Activated CD4-positive, CD25-positive, alpha-beta regulatory T cell treated with anti-CD3 and anti-CD28 coated beads, Interleukin-2, amount 50 U/mL, for 16 hours (primary cell): ENCODE measurements at places on chromosomes 12 and 14.

GRCh38 chr14:49926803-49927202, 33.9 kb downstream of the ARF6 start:
- no peak for DNase-seq

DNA sequence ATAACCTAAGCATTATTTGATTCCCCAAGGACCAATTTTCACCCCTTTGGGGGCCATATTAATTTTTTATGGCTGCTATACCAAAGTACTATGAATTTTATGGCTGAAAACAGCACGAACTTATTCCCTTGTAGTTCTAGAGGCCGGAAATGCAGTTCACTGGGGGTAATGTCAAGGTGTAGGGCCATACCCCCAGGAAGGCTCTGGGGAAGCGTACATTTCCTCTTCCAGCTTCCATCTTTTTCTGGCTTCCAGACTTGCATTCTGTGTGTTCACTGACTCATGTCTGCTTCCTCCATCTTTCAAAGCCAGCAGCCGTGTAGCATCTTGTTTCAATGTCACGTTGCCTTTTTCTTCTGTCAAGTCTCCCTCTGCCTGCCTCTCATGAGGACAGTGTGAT, 133.5 kb downstream of the BICD1 start:
- no peak for DNase-seq

- DNase-seq = no peak
Observed at GRCh38 chr12:1350934-1351240, 243.5 kb downstream of the FBXL14 start.

GRCh38 chr14:32841698-32842097, 97.0 kb upstream of the NPAS3 start:
- no peak for DNase-seq

DNA sequence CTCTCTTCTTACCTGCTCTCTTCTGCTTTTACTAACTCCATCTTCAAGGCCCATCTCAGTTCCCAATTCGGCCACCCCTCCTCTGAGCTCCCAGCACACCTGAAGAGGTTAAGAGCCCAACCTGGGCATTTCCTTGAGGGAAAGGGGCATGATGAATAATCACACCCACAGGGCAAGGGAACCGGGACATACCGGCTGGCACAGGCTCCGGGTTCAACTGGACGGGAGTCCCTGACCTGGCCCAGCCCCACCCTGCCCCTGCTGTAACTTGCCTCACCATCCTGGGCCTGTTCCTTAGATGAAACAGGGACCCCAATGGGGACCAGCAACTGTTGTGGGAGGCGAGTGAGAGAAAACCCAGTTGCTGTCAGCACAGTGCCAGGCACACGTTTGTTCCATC, 8.5 kb downstream of the CCDC85C start:
- DNase-seq = no peak

- no peak for DNase-seq
Observed at GRCh38 chr12:31687101-31687527, 27.6 kb downstream of the ETFBKMT start.

GRCh38 chr12:51083126-51083833, at the start of gene CSRNP2:
Gene CSRNP2, minus strand, starts transcription at chr12:51083596. Its CDS starts 7,035 bp downstream, at chr12:51076561.
- DNase-seq = peak; percentile 90

DNA sequence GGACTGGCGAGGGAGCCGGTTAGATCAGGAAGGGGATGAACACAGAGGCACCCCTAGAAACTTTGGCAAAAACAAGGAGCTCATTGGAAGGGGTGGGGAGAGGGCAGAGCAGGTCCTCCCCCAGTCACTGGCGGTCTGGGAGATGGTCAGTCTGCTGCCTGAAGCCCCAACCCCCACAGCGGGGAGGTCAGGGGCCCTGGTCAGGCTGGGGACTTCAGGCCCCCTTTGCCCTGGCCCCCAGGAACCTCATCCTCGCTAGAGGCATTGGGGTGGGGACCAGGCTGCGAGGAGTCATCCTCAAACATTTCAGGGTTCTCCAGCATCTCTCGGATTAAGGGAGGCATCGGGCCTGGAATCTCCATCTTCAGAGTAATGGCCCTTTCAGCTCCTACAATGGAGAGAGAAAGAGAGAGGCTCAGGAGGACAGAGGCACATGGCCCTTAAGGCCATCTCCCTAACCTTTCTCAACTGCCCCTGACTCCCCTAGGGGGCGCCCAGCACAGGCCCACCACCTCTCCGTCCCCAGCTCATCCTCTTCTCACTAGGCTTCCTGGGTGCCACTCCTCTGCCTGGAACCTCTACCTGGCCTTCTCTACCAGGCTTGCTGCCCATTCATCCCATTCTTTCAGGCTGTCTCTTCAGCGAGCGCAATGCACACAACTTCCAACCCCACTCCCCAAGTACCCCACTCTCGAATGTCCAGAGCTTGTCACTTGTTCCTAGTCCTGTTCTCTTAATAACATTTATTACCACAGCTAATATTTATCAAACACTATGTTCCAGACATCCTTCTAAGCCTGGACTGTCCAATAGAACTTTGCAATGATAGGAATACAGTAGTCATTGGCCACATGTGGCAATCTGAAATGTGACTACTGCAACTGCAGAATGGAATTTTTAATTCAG, 4.7 kb upstream of the ITGB7 start:
- no peak for DNase-seq

- no peak for DNase-seq
Observed at GRCh38 chr12:49980501-49981349, 8.0 kb downstream of the AQP6 start.

- DNase-seq = no peak
Observed at GRCh38 chr14:78358591-78358990, 188.4 kb downstream of the NRXN3 start.

- no peak for DNase-seq
Observed at GRCh38 chr14:74888164-74889158, 6.7 kb downstream of the DLST start.

- DNase-seq = no peak
Observed at GRCh38 chr12:132061641-132062430, 82.3 kb downstream of the DDX51 start.

- no peak for DNase-seq
Observed at GRCh38 chr14:50821510-50822464, 9.2 kb downstream of the NIN start.

DNA sequence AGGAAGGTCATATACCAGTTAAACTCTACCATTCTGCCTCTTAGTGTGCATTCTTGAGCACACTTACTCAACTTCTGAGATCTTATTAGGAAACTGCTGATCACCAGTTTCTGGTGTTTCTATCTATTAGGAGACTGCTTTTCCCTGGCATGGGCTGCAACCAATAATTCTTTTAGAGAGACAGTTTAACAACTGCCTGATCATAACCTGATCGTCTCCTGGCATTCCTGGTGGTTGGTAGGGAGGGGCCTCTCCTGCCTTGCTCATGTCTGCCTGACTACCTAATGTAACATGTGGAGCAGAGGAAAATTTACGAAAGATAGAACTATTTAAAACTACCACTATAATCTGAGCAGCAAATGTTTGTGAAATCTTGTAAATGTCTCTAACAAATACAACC, 75.3 kb upstream of the MGAT4C start:
- DNase-seq = no peak

- DNase-seq = no peak
Observed at GRCh38 chr14:47278233-47278842, 397.1 kb downstream of the MDGA2 start.

DNA sequence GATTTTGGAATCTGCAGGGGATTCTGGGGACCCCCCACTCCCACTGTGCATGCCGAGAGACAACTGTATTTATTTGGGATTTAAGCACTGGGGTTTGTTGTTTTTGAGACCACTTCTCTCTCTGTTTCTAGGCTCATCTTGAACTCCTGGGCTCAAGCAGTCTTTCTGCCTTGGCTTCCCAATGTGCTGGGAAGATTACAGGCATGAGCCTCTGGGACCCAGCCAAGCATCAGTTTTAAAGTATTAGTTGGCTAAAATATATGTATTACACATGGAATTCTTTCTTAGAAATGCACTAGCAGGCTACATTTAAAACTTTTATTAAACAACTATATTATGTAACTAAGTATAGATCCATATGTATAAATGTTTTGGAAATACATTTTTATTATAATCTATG, 78.3 kb downstream of the AEBP2 start:
- DNase-seq = no peak

- no peak for DNase-seq
Observed at GRCh38 chr12:2187195-2187945, 134.6 kb downstream of the CACNA1C start.

- DNase-seq = no peak
Observed at GRCh38 chr14:62451221-62451620, 594.0 kb downstream of the KCNH5 start.

GRCh38 chr12:52244615-52244994, 11.6 kb downstream of the KRT7 start:
- no peak for DNase-seq

DNA sequence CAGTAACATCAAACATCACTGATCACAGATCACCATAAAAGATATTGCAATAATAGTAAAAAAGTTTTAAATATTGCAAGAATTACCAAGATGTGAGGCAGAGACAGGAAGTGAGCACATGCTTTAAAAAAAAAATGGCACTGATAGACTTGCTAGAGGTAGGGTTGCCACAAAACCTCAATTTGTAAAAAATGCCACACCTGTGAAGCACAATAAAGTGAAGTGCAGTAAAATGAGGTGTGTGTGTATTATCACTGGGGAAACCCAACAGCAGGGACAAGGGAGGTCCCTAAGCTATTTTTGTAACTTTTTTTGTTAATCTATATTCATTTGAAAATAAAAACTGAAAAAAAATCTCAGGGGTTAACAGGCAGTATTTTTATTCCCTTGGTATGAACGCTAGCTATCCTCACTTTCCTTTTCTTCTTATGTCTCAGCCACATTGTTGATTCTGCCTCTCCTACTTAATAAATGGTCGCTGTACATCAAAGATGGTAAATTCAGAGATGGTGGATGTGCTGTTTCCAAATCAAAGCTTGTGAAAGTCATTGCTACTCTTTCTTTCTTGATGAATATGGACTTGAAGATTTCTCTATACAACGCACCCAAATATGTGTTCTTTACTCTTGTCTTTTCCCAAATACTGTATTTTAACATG, 14.0 kb upstream of the KLRD1 start:
- no peak for DNase-seq

DNA sequence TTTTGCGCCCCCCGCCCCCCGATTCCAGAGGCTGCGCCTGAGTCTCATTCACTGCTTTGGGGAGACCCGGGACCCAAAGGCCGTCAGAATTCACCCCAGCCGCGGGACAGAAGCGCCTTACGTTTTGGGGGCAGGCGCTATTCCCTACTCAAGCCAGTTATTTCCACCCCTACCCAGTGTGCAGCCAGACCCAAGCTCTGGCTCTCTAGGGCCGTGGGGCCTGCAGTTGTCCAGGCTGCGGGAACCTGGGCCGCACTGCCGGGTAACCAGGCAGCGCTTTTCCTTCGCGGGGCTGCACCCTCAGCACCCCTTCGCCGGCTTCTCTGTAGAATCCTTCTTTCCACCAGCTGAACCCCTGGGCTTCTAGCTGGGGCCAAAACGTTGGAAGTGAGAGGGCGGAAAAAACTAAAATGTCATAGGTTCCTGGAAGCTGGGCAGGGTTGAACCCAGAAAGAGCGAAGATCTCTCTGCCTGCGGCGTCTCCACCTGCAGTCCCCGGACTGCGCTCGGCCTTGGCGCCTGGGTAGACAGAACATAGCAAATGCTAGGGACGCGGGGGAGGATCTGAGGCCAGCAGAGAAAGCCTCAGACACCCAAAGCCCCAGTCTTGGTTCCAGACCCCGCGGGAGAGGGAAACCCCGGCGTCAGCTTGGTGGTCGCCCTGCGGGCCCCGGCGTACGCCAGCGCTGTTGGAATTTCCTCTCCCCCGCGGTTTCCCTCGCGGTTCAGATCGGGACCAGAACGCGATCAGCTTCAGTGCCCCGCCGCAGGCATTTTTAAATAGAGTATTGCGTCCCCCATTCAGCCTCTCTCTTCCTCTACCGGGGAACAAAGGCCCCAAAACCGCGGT, 18.3 kb downstream of the TBX3 start:
- no peak for DNase-seq

GRCh38 chr12:16300736-16301135, 23.3 kb upstream of the SLC15A5 start:
- no peak for DNase-seq

GRCh38 chr12:113257564-113257963, 36.3 kb downstream of the TPCN1 start:
- no peak for DNase-seq
